Stimulated activated CD8-positive, alpha-beta memory T cell treated with anti-CD3 and anti-CD28 coated beads, Interleukin-7, amount 100 ng/mL, for 1 hour (primary cell): ENCODE measurements at places on chromosomes 3 and 15.

DNA sequence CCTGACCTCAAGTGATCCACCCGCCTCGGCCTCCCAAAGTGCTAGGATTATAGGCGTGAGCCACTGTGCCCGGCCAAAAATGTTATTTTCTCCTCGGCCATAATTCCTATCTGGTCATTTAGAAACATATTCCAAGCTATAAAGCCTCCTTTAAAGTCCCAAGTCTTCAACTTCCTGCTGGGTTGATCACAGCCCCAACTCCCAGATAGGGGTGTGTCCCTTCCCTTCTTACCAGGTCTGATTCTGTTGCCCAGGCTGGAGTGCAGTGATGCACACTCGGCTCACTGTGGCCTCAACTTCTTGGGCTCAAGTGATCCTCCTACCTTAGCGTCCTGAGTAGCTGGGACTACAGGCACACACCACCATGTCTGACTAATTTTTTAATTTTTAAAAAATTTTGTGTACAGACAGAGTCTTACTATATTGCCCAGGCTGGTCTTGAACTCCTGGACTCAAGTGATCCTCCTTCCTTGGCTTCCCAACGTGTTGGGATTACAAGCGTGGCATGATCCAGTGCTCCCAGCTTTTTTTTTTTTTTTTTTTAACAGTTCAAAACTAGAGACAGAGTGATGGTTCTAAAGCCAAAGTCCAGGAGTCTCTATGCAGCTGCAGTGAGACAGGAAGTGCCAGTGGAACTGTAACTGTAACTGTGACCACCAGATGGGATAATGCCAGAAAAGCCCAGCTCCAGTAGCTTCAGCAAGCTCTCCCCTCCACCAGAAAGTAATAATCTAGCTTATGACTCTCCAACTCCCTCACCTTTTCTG is 8.2 kb upstream of the PRKAR2A start:
- no peak for DNase-seq

DNA sequence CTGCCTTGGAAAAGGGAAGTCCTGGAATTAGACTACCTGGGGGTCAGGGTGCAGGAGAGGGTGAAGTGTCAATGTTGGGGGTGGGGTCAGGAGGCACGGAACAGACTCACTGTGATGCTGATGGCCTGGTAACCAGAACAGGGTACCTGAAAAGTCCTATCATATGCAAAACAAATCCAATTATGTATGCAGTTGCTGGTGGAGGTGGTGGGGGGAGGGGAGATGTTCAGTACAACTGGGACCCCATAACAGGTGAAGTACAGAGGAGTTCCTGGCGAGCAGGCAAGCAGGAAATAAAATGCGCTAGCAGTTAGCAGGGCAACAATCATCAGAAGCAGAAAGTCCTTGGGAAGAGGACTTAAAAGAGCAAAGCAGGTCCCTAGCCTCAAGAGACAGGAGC is 4.2 kb upstream of the KATNBL1 start:
- no peak for DNase-seq

DNA sequence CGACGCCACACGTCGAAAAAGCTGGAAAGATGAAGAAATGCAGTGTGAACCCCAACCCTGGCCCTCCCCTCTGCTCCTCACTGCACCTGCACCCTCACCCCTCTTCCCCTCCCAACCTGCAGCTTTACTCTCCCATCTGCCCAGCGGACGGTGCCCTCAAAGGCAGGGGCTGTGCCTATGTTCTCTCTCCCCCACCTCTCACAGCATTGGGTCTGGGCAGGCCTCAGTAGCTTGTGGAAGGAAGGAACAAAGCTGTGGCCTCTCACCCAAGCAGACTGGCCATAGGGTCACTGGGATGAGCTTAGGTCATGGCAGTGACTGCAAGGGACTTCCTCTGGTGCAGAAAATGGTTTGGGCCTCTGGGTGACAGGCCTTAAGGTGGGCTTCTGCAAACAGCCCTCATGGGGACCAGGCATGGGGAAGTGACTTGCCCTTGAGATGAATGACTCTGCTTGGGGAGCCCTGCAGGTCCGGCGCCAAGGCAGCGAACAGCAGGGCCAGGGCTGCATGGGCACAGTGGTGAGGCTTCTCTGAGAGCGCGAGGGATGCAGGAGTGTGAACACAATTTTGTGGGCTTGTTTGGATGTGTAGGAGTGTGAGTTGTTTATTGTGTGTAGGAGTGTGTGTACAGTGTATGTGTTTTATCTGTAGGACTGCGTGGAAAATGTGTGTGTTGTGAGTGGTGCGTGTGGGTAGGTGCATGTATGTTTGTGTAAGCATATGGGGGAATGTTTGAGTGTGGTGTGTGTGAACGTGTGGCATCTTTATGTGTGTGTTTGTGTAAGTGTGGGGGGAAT is 29.2 kb downstream of the SRPRB start:
- no peak for DNase-seq

DNA sequence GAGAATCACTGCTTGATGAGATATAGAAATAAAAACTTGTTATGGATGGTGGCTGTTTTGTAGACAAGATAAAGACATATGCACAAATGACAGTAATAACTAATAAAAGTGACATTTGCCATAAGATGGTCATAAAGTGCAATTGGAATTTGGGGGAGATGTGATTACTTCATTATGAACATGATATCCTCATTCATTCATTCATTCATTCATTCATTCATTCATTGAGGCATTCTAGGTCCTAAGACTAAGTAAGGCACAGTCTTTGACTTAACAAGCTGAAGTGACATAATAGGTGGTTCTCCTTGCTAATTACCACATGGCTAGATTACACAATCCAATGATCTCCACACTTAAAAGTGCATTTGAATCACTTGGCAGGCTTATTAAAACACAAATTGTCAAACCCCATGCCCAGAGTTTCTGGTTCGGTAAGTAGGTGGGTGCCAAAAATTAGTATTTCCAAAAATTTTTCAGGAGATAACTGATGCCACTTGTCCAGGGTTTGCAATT is 18.9 kb downstream of the RAP2B start:
- DNase-seq = no peak

DNA sequence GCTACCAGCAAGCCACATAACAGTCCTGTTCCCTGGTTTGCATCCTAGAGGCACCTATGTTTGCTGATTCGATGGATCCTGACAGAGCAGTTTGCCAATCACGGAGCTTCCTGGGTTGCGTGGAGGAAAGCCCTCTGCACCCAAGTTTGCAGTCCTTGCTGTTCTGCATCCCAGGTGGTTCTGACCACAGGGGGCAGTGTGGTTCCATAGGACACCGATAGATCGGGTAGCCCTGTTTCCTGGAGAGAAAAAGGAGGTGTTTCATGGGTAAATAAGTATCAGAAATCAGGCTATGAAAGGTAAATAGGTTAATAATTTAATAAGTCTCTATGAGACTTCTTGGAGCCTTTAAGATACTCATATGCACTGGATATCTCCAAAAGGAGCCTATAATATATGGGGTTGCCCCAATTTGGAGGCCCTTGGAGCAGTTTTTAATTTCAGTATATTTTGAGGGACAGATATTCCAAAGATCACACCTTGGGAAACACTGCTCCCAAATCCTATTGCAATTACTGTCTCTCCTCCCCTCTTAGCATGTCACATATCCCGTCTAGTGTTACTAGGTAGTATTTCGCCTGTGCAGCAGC is 194.6 kb upstream of the TPM1 start:
- no peak for DNase-seq

DNA sequence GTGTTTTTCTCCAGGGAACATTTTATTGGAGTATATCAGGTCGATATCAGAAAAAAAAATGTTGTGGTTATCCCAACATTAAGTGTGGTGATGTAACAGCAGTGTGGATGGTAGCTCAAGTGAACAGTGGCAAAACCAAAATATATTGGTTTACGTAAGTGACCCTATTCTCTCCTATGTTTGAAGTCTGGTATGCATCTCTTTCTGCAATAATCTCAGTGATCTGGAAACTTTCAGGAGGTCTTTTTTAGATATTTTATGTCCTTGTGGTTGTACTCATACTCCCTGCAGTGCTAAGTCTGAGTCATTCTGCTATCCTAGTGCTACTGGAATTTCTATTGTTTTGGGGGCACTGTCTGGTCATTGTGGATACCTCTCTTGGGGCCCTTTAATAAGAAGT is 137.9 kb downstream of the SNRPN start:
- no peak for DNase-seq

- DNase-seq = no peak
Observed at GRCh38 chr3:96986241-96986640, 171.8 kb downstream of the EPHA6 start.

DNA sequence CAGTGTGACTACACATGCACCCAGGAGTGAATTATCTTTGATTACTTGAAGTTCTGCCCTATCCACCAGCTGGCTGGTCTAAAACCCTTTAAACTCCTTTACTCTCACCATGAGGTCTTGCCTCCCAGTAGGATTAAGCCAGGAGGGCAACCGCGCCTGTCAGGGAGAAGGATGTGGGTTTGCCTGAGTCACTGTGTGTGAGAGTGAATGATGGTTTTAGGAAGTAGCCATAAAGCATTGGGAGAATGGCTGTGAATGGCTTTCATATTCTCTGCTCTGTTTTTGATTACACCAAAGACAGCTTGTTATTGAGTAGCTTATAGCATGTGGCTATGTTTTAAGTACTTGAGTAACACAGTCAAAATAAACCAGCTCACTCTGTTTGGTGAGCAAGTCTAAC is 637.7 kb upstream of the TBL1XR1 start:
- DNase-seq = no peak

GRCh38 chr3:28172748-28173147 is 68.7 kb upstream of the CMC1 start:
- no peak for DNase-seq
